Left ventricle myocardium inferior (tissue), 1 donor: ENCODE measurements at places on chromosomes 2 and 18.

DNA sequence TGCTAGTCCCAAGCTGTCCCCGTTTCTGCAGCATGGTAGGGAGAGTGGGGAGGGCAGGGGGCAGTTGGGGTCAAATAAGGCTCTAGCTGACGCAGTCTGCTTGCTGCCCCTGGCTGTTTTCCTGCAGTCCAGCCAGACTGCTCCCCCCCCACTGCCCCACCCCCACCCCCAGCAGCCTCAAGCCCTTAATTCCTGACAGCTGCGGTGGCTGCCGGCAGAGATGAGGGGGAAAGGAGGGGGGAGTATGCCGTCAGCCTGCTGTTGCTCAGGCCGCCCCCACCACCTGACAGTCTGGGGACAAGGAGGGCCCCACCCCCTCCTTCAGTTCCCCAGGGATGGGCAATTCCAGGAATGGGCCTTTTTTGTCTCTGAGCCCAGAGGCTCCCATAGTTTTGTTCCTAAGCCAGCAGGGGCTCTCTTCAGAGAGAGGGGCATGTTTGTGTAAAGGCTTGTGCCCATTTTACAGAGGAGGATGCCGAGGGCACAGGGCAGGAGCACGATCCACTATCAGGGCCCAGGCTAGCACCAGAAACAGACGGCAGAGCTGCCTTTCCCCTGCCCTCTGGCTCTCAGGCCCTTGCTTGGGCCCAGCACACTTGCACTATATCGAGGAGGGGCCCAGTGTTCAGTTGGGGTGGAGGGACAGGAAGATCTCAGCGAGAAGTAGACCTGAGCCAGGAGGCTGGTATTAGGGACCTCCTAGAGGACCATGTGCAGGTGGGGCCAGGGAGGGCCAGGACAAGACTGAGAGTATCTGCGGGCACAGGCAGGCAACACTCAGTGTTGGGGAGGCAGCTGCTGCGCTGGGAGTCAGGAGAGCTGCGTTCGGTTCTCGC lies 1.5 kb upstream of the WNT10A start:
- peak; percentile 12 for DNase-seq

DNA sequence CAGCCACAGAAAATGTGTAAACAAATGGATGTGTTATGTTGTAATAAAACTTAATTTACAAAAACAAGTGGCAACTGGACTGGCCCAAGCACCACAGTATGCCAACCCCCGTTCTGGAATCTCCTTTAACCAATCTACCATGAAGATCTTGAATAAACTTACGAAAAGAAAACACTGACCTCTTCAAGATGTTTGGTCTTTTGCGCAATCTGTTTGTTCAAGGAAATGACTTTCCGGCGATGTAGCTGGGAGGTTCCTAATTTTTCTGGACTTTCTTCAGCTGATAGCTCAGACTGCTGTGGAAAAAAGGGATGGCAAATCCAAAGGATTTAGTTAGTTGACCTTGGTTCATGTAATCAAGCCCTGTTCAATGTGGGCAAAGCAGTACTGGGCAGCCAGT lies 55.7 kb downstream of the CCDC93 start:
- no peak for DNase-seq

DNA sequence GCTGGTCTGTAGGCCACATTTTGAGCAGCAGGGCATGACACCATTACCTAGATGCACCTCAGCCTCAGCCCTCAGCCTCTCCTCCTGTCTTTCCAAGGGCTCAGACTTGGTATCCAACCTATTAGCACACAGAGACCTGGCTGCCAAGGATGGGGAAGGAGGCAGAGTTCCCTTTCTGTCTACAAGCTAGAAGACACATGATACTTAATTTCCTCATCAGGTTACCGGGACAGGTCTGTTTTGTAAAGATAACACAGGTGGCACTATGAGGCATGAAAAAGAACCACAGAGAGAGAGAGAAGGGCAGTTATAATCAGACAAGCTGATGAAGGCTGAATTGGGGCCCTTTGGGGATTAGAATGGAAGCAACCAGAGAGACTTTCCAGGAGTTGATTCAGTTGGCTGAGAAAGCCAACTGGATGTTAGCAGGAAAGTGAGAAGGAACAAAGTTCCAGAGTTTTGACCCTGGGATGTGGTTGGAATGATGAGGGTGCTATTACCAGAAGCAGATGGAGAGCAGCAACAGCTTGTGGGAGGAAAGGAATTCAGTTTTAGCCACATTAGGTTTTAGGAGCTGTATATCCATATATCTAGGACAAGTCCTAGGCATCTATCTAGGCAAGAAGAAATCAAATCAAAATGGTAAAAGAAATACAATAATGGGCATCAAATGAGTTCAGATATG lies 46.0 kb upstream of the RMND5A start:
- DNase-seq, result no peak

DNA sequence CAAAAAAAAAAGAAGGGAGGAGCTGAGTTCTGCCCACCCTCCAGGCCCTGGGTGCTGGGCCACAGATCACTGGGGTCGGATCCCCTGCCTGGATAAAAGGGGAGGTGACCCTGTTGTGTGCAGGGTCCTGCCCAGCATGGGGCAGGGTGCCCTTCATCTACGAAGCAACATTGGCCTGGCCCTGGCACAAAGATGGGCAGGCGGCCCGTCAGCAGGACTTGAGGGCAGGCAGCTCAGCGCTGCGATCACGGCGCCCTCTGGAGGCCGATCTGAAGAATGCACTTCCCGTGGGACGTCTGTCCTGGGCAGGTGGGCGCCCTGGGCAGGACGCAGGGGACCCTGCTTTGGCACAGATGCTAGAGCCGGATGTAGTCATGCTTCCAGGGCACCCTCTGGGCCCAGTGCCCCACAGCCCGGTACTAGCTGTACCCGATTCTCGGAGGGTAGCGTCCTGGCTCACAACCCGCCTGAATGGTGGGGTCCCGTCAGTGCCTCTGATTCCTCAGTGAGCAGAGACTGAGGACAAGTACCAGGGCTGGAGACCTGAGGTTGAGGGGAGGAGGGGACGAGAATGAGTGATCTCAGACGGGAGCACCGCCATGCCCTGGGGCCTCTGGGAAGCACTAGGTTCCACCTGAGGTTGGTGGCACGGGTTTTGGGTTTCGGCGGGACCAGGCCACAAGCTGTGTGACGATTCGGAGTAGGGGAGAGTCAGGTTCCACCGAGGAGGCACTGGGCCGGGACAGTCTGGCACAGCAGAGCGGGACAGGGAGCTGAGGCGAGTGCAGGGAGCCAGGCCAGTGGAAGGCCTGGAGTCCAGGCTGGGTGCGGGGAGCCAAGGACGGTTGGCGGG lies 18.0 kb downstream of the ARID5A start:
- DNase-seq, result peak; percentile 68

DNA sequence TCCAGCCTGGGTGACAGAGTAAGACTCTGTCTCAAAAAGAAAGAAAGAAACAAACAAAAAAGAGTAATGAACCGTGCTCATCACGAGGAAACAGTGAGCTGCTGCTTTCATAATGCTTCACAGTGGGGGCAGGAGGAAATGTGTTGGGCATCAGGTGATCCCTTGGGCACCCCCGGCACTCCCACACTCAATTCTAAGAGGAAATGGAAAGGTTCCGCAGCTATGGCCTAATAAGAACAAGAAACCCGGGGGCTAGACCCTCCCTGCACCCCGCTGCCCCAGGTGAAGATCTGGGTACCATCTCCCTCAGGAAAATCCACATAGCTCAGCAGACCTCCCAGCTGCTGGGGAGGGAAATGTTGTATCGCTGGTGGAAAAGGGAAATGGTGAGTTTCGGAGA lies 118.9 kb downstream of the LPIN1 start:
- DNase-seq, result no peak

- DNase-seq, result no peak
Observed at GRCh38 chr2:88091943-88092342, 24.3 kb downstream of the SMYD1 start.

DNA sequence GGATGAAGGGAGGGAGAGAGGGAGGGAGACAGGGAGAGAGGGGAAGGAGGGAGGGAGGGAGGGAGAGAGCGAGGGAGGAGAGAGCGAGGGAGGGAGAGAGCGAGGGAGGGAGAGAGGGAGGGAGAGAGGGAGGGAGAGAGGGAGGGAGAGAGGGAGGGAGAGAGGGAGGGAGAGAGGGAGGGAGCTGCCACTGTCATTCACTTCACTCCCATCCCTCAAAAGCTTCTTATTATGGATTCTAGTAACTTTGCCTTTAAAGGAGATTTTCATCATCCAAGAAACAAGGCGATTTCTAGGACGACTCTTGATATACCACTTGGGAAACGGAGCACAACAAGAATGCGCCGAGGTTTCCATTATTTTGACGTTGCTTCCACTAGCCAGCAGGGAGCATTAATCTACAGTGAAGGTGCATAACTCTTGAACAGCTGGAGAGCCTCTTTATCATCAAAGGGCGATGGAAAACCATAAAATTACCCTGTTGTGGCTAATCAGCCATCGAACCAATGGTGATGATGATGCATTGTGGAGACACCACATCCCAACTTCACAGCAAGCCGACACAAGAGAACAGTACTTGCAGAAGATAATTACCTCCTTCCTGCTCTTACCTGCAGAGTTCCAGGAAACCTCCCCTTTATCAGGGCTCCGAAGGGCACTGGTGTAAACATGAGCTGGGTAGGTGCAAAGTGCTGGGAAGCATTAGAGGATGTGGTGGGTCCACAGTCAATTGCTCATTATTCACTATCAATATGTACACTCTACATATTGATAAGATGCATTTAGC lies 130.5 kb downstream of the EIPR1 start:
- DNase-seq, result no peak
